ENCODE measurements at places on chromosomes 11 and 22. TPM values are rescaled to one million over a fixed set of nuclear protein-coding genes. Genes with fewer than 3 reads are reported as not detected.

- no peak for DNase-seq
These were observed 16.2 kb upstream of the BCR start for GRCh38 chr22:23164091-23164490.

- DNase-seq, result no peak
These were observed 3.4 kb downstream of the ELF5 start for GRCh38 chr11:34510218-34510617.

DNA sequence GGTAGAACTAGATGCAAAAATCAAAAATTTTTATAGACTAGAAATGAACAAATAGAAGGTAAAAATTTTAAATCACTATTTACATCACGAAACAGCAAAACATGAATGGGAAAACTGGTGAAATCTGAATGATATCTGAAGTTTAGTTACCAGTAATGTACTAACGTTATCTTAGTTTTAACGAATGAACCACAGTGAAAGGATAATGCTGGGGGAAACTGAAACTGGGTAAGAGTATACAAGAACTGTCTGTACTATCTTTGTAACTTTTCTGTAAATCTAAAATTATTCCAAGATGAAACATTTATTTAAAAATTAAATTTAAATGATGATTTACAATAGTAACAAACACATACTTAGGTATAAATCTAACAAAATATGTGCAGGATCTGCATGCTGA lies 7.4 kb downstream of the GDPD4 start:
- no peak for DNase-seq

GRCh38 chr11:1006762-1007161 lies 29.8 kb downstream of the MUC6 start:
- DNase-seq, result no peak

DNA sequence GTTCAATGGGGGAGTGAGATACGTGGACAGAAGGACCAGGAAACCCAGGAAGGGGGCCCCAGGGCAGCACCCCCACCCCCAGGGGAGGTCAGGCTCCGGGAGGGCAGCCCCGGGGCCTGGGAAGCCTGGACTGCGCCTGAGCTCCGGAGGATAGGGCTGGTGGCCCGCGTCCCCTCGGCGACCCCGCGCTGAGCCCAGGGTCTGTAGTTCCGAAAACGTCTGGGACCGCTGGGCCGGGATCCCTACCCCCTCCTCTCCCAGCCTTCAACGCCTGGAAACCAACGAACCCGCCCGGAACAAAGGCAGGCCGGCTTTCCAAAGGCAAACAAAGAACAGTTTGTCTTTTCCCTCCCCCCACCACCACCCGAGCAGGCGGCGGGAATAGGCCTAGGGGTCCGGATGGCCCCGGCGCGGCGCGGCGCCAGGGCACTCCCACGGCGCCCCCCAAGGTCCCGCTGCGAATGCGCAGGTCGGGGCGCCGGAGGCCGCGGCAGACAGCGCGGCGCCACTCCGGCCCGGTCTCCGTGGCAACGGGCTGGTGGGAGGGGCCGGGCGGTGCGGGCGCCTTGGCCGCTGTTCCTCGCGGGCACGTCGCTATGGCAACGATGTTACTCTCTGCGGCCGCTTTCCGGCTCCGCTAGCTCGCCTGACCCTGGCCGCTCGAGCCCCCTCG lies 58.5 kb downstream of the IGLL1 start:
- no peak for DNase-seq

- no peak for DNase-seq
These were observed 146.3 kb downstream of the WNT7B start for GRCh38 chr22:45830531-45831245.

GP1BB gene
- total RNA-seq, result 40.0 TPM

GRCh38 chr11:83272627-83273026 lies 13.5 kb downstream of the CCDC90B start:
- DNase-seq, result no peak

HBB gene
- 1.6 TPM for total RNA-seq

MIOX gene
- not detected for total RNA-seq

GRCh38 chr11:67613960-67614715 lies 7.4 kb downstream of the NDUFV1 start:
- no peak for DNase-seq

DSCAML1 gene
- 0.04 TPM for total RNA-seq

DNA sequence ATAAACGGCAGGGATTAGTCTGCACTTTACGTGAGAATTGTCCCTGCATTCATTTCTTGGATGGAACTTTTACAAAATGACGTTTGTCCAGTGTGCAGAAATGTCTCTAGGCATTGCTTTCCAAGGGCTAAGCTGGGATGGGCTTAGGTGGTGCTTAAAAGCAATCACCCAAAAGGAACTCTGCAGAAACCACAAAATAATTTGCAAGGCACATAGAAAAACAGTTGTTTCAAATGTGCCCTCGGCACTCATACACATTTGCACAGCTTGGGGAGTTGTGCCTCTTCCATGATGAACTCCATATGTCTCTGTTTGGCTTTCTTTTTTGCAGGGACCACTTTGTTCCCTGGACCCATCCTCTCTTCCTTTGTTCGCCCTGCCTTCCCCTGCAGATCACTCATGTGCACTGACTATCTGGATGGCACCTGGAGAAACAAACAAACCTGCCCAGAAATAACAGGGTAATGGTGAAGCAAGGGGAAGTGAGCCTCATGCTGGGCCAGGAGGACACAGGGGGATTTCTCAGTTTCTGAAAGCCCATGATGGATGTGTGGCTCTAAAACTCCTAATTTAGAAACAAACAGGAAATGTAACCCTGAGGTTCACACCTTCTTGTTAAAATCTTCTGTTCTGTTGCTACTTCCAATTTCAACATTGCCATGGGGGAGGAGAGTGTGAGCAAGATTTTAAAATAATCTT lies 150.2 kb downstream of the SNX19 start:
- DNase-seq, result no peak

TBX10 gene
- not detected for total RNA-seq

NXPE2 gene
- total RNA-seq, result not detected

PLA2G3 gene
- 5.8 TPM for total RNA-seq

DNA sequence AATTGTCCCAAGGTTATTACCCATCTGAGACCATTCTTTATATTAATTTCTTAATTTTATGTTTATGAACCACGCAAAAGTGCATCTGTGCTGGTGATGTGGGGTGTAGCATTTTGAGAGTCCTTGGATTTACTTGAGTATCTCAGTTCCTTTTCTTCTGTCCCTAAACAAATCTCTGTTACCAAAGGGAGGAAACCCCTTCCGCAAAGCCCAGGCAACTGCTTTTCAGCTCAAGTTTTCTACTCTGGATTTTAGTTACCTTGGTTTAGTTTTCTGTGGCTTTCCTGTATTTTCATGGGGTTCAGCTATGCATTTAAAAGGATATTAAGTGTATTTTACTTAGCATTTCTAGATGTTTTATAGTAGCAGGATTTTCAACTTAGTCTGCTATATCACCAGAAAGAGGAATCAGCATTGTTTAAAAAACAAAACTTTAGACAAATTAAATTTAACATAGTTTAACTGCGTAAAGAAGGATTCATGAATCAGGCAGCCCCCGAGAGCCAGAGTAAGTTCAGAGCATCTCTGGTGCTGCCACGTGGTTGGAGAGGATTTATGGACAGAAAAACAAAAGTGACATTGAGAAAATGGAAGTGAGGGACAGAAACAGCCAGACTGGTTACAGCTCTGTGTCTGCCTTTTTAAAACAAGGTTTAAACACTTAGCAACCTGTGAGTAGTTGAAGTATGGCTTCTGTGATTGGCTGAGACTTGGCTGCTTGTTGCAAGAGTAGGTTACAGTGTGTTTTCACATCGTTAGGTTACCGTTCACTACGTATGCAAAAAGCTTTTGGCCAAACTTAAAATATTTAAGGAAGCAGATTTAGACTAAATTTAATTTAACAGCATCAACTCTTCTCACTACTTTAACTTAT lies 9.6 kb downstream of the ADM start:
- DNase-seq, result no peak

DNA sequence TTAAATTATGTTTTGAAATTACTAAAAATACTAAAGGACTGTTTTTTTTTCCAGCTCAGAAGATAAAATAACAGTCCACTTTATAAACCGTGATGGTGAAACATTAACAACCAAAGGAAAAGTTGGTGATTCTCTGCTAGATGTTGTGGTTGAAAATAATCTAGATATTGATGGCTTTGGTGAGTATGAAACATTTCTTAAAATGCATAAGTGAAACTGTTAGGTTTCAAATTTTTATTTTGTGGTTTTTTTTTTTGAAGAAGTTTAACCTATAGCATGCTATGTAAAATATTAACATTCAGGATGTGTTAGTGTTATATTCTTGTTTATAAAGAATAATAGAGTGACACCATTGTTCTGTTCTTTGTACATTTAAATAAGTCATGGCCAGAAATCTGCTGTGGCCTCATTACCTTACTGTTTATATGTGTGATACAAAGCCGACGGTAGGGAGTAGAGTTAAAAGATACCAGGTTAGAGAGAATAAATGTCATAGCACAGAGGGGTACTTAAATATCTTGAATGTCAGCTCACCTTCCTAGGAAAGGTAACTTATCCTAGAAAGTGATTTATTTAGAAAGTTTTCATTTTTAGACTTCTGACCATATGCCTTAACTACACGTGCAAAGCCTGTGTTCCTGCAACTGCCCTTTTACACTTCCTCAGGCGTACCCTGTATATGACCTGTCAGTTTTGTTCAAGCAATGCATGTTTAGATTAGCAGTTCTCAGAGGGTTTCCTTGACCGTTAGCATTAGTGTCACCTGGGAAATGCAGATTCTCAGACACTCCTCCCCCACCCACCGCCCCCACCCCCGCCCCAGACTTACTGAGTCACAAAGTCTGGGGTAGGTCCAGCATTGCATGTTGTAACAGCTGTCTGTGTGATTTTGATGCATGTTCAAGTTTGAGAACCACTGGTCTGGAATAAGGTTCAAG lies 6.3 kb downstream of the FDX1 start:
- DNase-seq, result no peak

GRCh38 chr11:60477035-60477445 lies 15.5 kb upstream of the MS4A12 start:
- DNase-seq, result no peak

DNA sequence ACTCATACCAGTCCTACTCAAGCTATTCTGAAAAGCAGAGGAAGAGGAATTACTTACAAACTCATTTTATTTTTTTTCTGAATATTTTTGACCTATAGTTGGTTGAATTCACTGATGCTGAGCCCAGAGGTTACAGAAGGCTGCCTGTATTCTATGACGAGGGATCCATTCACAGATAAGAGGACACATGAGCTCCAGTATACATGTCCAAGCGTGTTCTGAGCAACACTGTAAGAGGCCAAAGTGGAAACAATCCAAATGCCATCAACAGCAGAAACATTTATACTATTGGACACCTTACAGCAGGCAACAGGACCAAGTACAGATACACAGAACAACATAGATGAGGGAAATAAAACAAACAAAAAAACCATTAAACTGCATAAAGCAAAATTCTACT lies 10.3 kb downstream of the KDM4E start:
- no peak for DNase-seq

GPHA2 gene
- not detected for total RNA-seq

MYEOV gene
- 21.4 TPM for total RNA-seq

DNA sequence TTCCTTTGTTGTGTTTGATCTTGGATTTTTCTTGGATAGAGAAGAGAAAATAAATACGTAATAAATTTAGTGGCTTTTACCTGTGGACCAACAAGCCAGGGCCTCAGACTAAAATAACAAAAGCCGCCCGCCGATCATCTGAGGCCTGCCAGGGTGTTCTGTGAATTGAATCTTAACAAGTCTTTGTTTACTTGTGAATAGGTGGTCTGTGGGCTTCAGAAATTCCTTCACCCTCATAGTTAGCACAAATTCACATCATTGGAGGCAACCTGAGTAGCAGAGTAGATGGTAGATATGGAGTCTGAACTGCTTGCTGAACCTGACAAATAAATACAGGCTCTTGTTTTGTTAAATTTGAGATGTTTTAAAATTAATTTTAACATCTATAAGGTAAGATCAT lies 176.3 kb upstream of the MTNR1B start:
- no peak for DNase-seq

JAM3 gene
- total RNA-seq, result 11.9 TPM

DNA sequence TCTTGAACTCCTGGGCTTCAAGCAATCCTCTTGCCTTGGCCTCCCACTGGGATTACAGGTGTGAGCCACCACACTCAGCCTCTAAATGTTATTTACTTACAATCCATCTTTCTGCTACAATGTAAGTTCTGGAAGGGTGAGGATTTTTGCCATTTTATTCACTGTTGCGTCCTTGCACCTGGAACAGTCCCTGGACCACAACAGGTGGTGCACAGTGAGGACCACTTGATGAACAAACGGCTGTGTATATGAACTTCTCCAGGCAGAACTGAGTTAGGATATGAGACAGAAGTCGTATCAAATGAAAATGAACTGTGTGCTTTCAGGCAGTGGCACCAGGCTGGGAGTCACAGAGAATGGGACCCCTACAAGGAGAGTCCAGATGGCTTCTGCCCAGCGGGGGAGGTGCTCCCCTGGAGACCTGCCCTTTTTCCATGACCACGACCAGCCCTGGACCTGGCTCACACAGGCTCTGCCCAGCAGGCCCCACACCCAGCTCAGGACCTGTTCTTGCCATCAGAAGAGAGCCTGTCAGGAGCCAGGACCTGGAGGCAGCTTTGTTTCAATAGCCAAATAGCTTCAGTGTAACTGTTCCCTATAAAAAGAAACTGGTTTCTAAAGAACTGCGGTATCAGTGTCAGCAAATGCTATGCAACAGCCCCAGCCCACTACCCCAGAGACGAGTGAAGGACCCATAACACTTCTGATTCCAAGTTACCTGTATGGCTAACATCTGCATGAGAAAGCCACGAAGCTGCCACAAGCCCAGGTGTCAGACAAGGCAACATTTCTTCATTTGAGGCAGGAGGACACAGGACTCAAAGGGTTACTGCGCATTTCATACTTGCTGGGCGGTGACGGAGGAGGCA lies 104.9 kb downstream of the MICAL3 start:
- no peak for DNase-seq

LUZP2 gene
- total RNA-seq, result 0.38 TPM

GRCh38 chr11:45948356-45948755 lies 25.9 kb downstream of the LARGE2 start:
- no peak for DNase-seq

ANO3 gene
- total RNA-seq, result not detected

DUSP8 gene
- total RNA-seq, result 0.19 TPM

DNA sequence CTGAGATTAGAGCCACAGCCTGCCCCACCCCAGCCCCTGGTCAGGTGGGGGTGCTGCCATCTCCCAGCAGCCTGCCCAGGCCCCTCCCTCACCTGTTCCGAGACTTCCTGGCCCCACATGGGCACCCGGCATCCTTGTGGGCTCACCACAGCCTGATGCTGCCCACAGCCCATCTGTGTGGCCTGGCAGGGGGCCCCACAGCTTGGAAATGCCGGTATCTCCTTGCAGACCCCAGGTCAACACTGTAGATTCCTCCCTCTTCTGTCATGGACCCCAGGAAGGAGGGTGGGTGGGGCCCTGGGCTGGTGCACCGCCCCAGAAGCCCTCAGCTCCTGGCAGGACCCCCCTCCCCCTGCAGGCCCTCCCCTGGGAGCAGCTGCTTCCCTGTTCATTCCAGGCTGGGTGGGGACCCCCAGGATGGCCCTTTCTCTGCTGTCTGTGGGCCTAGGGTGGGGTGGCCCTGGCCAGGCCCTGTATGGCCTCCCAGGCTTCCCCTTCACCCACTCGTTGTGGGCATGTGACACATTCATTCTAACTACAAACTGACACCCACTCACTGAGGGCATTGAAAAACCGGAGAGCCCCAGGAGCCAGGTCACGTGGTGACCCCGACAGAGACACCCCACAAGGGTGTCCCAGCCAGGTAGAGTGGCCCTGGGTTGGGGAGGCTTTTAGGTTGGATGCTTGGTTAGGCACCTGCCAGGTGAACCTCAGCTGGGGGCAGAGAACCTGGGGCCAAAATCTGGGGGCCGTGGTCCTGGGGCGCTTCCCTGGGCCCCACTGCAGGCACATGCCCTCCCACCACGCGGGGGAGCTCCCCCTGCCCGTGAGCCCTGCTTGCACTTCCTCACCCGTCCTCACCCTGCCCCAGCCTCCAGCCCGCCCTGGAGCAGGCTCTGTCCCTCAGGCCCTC lies 44.1 kb upstream of the CCDC188 start:
- no peak for DNase-seq
